ENCODE measurements at places on chromosomes 3 and 15.
A peak's percentile ranks its signal among the peaks of the same experiment; 100 is the strongest.

DNA sequence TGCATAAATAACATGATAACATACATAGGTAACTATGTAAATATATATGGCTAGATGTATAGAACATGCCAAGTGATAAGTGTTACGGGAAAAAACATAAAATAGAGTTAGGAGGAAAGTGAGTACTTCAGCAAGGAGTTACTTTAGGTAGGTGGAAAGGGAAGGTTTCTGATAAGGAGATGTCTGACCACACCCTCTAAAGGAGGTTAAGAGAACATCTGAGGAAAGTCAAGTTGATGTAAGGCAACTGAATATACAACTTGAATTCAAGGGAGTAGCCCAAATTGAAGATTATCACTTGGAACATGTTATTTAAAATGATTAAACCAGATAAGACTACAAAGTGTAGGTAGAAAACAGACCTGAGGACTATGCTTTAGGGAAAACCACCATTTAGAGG lies 13.8 kb downstream of the PIERCE2 start:
- no peak overlapping the region for H3K4me3 ChIP-seq
- H3K36me3 ChIP-seq, result no peaks in the 10 kb centered on the region
- H3K27ac ChIP-seq, result no peak overlapping the region
- no peaks in the 10 kb centered on the region for H3K4me1 ChIP-seq

DNA sequence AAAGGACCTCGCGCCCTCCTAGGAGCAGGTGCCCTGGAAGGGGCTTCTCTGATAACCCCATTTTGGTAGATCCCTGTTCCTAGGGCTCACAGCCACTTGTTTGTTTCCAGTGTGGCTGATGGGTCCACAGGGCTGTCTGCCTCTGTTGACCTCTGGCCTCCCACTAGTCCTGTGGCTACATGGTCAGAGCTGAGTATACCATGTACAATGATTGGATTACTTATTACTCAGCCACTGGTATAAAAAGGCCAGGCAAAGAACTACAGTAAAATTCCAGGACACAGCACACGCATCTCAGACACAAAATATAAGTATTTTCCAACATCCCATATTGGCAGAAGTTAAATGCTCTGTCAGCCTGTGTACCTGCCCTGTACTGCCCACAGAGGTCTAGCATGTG lies 277.3 kb downstream of the GABRG3 start:
- H3K36me3 ChIP-seq, result no peaks in the 10 kb centered on the region
- no peaks in the 10 kb centered on the region for H3K27me3 ChIP-seq
- DNase-seq, result no peak

DNA sequence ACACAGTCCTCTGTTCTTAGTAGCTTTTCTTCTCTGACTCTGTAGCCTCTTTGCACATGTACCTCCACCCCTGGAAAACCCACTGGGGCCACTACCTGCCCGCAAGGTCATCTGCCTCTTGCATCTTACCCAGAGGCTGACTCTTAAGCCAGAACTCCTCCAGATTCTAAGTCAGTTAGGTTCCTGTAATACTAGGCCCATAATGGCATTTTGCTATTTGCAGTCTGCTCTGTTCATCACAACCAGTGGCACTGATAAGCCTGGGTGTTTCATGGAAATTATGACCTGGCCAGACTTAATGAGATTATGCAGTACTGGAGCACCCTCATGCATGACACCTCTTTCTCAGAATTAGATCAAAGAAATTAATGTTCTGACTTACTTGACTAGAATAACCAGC lies 31.7 kb upstream of the ATG7 start:
- no peak overlapping the region for H3K27ac ChIP-seq
- H3K36me3 ChIP-seq, result no peaks in the 10 kb centered on the region
- no peak overlapping the region for H3K4me3 ChIP-seq

- H3K4me1 ChIP-seq, result peaks cover 27% of the 10 kb centered on the region
- no peak overlapping the region for H3K4me3 ChIP-seq
- no peak for DNase-seq
- no peaks in the 10 kb centered on the region for H3K36me3 ChIP-seq
Observed at GRCh38 chr15:41669701-41670100, 9.5 kb downstream of the MGA start.

GRCh38 chr3:52036829-52037228 lies 19.5 kb downstream of the DUSP7 start:
- H3K36me3 ChIP-seq, result no peaks in the 10 kb centered on the region
- no peak overlapping the region for H3K27ac ChIP-seq
- no peaks in the 10 kb centered on the region for H3K4me1 ChIP-seq
- no peaks in the 10 kb centered on the region for H3K27me3 ChIP-seq
- H3K4me3 ChIP-seq, result no peak overlapping the region

DNA sequence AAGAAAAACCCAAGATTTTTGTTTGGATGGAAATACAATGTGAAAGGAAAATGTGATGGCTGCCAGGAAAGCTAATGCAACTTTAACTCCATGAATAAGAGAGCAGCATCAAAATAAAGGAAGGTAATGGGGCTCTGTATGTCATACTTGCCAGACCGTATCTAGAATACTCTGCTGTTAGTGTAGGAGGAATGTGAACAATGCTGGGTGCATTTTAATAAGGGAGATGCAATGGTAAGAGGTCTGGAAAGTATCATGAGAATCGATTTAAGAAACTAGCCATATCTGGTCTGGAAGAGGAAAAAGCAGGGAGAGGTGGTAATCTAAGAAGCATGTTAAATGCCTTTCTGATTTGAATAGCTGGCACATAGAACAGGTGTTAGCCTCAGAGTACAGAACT lies 239.6 kb downstream of the GBE1 start:
- no peak overlapping the region for H3K27ac ChIP-seq
- H3K4me3 ChIP-seq, result no peak overlapping the region
- H3K36me3 ChIP-seq, result no peaks in the 10 kb centered on the region
- H3K4me1 ChIP-seq, result peaks cover 24% of the 10 kb centered on the region
- H3K27me3 ChIP-seq, result no peaks in the 10 kb centered on the region

- H3K27me3 ChIP-seq, result no peaks in the 10 kb centered on the region
- H3K4me3 ChIP-seq, result no peak overlapping the region
- H3K27ac ChIP-seq, result no peak overlapping the region
- peaks cover 4% of the 10 kb centered on the region for H3K36me3 ChIP-seq
Observed at GRCh38 chr3:188403404-188403803, 249.4 kb downstream of the LPP start.

- H3K27ac ChIP-seq, result no peak overlapping the region
- no peaks in the 10 kb centered on the region for H3K27me3 ChIP-seq
- no peaks in the 10 kb centered on the region for H3K36me3 ChIP-seq
- no peak for DNase-seq
Observed at GRCh38 chr15:96771035-96771434, 440.5 kb downstream of the NR2F2 start.

DNA sequence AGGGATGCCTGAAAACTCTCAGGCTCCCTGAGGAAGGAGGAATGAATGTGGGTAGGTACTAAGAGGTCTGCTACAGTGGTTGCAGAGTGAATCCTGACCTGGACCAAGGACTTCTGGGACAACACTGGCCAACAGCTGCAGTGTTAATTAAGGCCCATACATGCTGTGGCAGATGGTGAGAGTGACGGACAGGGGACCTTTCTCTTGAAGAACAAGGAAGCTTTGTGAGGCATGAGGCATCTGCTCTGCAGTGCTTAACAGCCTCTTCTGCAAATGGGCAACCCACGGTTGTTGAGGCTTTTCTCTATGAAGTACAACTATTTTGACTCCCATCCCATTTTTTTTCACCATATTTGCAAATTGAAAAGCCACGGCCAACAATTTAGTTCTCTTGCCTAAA lies 26.6 kb upstream of the ACAN start:
- H3K27ac ChIP-seq, result no peak overlapping the region
- H3K36me3 ChIP-seq, result no peaks in the 10 kb centered on the region
- H3K4me3 ChIP-seq, result no peak overlapping the region
- DNase-seq, result no peak
- H3K27me3 ChIP-seq, result no peaks in the 10 kb centered on the region

GRCh38 chr3:119570229-119570628 lies 9.1 kb upstream of the ADPRH start:
- no peak overlapping the region for H3K4me3 ChIP-seq
- no peaks in the 10 kb centered on the region for H3K4me1 ChIP-seq
- no peaks in the 10 kb centered on the region for H3K27me3 ChIP-seq

DNA sequence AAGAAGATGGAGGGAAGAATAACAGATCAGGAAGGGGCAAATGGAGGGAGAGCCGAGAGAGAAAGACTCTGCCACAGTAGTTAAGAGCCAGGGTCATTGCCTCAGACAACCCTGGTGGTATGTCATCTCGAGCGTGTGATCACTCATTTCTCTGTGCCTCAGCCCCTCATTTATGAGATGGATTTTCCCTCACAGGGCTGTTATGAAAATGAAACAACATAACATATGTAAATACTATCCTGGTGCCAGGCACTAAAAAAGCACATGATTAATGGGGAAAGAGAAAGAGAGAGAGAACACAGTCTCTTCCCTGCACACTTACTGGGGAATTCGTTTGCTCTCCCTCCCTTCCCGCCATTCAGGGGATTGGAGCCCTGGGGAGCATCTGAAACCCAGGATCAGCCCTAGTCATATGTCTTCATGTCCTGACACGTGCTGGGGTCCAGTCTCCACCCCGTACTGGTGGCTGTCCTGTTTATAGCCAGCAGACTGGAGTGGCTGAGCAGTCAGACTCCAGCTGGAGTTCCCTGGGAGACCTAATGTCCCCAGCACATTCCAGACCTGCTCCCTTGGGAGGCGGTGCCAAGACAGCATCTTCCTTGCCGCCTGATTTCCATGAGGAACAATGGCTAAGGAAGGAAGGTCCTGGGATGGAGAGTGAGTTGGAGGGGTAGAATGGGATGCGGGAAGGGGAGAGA lies 14.7 kb upstream of the AMOTL2 start:
- DNase-seq, result no peak
- H3K27ac ChIP-seq, result no peak overlapping the region
- H3K4me3 ChIP-seq, result no peak overlapping the region
- peaks cover 16% of the 10 kb centered on the region for H3K4me1 ChIP-seq
- H3K27me3 ChIP-seq, result no peaks in the 10 kb centered on the region

DNA sequence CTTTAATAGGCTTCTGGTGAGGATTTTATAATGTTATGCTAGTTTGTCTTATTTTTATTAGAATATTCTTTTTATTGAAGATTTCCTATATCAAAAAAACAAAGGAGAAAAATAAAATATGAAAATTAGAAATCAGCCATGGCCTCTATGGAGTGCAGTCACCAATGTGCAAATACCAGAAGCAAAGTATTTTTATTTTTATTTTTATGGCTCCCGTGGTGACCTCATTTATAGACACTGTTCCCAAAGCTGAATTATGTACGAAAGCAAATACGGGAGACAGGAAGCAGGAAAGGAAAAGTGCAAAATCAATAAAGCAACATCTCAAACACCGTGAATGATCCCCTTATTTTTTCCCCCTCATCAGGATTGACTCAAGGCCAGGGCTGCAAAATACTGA lies 35.1 kb downstream of the DAZL start:
- H3K27ac ChIP-seq, result no peak overlapping the region
- no peaks in the 10 kb centered on the region for H3K36me3 ChIP-seq
- no peaks in the 10 kb centered on the region for H3K4me1 ChIP-seq
- H3K4me3 ChIP-seq, result no peak overlapping the region

- no peak overlapping the region for H3K27ac ChIP-seq
- DNase-seq, result no peak
Observed at GRCh38 chr3:67683522-67683921, 29.1 kb upstream of the SUCLG2 start.

GRCh38 chr3:170528726-170529125 lies 57.1 kb downstream of the SLC7A14 start:
- H3K4me1 ChIP-seq, result no peaks in the 10 kb centered on the region
- no peak overlapping the region for H3K27ac ChIP-seq
- no peaks in the 10 kb centered on the region for H3K27me3 ChIP-seq
- no peak for DNase-seq
- H3K4me3 ChIP-seq, result no peak overlapping the region

GRCh38 chr3:130968221-130968620 lies 58.4 kb downstream of the ASTE1 start:
- no peak for DNase-seq
- peaks cover 8% of the 10 kb centered on the region for H3K36me3 ChIP-seq
- H3K27me3 ChIP-seq, result no peaks in the 10 kb centered on the region
- no peaks in the 10 kb centered on the region for H3K4me1 ChIP-seq

DNA sequence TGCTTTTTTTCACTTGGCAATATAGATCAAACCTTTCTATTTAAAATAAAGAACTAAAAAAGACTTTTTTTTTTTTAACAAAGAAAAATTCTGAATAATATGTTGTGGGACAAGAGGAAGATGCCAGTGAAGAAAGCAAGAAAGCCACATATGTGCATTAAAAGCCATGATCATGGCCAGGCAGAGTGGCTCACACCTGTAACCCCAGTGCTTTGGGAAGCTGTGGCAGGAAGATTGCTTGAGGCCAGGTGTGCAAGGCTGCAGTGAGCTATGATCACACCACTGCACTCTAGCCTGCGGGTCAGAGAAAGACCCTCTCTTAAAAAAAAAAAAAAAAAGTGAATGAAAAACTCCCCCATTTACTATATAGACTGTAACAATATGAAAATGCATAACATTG lies 23.9 kb downstream of the C2CD4B start:
- no peaks in the 10 kb centered on the region for H3K4me1 ChIP-seq
- H3K36me3 ChIP-seq, result no peaks in the 10 kb centered on the region
- H3K4me3 ChIP-seq, result no peak overlapping the region
- no peaks in the 10 kb centered on the region for H3K27me3 ChIP-seq
- no peak overlapping the region for H3K27ac ChIP-seq
- no peak for DNase-seq

DNA sequence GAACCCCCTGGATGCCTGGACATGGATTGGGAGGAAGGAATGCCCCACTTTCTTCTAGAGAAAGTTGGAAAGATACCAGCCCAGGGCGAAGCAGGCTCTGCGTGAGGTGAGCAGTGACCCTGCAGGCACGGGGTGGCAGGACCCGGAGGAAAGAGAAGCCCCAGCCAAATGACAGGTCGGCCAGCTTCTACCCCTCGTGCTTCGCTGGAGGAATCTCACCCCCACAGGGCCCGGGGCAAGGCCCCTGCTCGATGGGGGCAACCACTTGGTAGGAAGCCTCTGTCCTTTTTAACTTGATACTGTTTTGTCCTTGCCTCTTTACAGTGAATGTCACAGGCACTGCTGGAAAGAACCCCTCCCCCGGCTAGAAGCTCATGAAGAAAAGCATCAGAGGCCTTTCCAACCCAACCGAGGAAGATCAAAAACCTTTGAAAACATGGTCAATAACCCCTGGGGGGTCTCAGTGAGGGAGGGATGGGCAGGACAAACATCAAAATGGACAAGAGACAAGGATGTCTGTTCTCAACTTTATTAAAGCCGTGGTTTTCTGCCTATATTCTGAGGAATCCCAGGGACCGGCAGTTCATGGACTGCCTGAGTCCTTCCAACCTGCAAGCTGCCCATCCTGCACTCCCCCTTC lies 54.4 kb downstream of the SH3BP5 start:
- no peak overlapping the region for H3K27ac ChIP-seq
- H3K4me3 ChIP-seq, result no peak overlapping the region
- peak; percentile 49 for DNase-seq
- no peaks in the 10 kb centered on the region for H3K4me1 ChIP-seq

DNA sequence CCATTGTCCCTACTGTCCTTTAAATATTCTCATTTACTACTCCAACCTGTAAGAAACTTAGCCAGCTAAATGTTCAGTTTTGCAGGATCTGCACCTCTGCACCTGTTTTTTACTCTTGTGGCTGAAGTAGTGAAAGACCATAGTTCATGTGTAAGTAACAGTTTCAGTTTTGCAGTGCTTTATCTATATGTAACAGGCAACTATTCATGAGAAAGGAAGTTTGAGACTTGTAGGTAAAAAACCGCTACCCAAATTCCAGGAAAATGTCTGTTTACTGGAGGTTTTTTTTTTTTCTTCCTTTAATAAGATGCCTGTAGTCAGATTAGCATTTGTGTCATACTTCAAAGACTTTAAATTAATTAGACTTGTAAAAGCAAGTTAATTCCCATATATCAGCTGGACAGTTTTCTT lies 25.4 kb upstream of the MBNL1 start:
- H3K4me3 ChIP-seq, result no peak overlapping the region
- H3K4me1 ChIP-seq, result peaks cover 4% of the 10 kb centered on the region
- H3K27ac ChIP-seq, result peak overlapping the region; percentile 53
- no peaks in the 10 kb centered on the region for H3K27me3 ChIP-seq

Measured in sigmoid colon (tissue), 7 donors.